AG04450 (cell line): ENCODE measurements at places on chromosomes 11 and 22.

- no peak for DNase-seq
Measured at GRCh38 chr11:45154276-45154675, 7.8 kb downstream of the PRDM11 start.

GRCh38 chr11:109798521-109798920 lies 294.7 kb upstream of the ZC3H12C start:
- DNase-seq, result no peak

- DNase-seq, result no peak
Measured at GRCh38 chr11:23644443-23644842, 784.2 kb upstream of the CCDC179 start.

- DNase-seq, result peak; percentile 43
Measured at GRCh38 chr11:47269829-47270305, at the start of gene MADD. MADD (plus strand) TSS chr11:47270133.

DNA sequence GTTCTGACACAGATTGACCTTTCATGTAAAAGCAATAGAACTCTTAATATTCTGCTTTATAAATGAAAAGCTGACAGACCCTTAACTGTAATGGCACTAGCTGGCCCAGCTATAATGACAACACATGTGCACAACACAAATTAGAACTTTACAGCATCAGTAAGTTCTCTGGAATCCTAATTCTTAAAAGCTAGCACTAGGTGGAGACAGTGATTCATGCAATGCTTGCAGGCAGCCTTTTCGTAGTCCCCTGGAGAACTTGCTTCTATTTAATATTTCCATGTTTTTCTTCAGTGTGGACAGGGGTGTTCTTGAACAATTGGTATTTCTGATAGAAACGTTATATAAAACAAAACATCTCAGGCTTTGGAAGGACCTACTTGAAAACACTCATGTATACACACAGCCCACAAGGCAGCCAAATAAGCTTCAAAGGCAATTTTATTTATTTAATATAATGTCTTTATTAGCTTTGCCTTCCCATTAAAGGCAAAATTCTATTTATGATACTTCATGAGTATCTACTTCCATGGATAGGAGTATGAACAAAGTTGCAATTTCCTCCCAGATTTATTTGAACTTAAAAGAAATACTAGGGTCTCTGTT lies 374.3 kb upstream of the MPPED2 start:
- no peak for DNase-seq

GRCh38 chr22:37218771-37219411 lies 6.6 kb upstream of the SSTR3 start:
- DNase-seq, result no peak

GRCh38 chr22:50432131-50432876 lies 42.5 kb downstream of the SBF1 start:
- DNase-seq, result no peak

DNA sequence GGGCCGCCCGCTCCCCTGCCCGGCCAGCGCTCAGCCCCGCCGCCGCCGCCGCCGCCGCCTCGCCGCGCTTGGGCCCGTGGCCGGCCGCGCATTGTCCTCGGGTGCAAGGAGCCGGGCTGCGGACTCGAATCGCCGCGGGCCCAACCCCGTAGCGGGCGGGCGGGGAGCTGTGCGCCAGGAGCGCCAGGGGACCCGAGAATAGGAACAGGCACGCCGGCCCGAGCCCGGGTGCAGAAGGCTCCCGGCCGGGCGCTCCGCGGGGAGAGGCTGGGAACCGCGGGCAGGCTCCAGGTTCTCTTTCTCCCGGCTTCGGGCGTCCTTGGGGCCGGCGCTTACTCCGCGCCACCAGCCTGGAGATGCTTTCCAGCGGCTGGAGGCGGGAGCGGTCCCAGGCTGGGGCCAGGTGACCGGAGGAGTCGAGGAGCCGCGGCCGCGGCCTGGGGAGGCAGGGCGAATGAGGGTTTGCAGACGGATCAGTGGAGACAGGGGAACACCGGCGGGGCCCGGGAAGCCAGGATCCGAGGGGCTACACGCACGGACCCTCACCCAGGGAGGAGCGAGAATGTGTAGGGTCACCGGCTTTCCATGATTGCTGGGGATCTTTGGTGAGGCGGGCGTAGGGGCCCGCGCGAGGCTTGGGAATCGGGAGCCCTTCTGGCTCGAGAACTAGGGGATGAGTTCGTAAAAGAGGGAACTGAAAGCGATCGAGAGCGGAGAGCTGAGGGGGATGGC lies 726 bp downstream of the PKNOX2 start:
- DNase-seq, result no peak

DNA sequence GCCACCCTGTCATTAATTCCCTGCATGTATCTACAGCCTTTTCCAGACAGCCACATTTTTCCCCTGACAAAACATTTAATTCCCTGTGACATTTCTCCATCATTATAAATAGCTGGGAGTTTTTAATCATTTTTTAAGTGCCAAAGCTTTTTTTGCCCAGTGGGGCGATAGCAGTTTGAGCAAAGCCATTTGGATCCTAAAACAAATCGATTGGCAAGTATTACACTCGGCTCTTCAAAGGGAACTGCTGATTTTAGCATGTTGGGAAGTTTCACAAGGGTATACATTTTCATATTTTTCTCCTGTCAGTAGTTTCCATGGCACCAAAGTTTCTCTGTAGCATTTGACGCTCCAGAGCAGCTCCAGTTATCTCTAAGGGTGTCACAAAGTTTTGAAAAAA lies 210.8 kb downstream of the HIPK3 start:
- DNase-seq, result no peak

DNA sequence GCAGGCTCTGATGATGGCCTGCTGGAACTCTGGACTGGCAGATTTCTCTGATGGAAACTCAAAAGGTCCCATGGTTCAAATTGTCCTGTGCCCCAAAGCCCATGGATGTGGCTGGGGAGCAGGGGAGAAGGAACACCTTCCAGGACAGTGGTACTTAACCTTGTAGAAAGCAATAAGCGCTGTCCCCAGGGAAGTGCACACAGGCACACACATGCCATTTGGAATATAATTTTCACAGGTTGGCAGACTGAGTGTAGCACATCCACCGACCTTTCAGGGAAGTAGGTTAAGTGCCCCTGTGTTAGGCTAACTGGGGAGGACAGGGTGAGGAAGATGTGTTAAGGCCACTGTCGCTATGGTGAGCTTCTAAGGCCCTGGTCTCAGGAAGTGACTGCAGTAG lies 17.8 kb downstream of the DDX25 start:
- DNase-seq, result no peak

DNA sequence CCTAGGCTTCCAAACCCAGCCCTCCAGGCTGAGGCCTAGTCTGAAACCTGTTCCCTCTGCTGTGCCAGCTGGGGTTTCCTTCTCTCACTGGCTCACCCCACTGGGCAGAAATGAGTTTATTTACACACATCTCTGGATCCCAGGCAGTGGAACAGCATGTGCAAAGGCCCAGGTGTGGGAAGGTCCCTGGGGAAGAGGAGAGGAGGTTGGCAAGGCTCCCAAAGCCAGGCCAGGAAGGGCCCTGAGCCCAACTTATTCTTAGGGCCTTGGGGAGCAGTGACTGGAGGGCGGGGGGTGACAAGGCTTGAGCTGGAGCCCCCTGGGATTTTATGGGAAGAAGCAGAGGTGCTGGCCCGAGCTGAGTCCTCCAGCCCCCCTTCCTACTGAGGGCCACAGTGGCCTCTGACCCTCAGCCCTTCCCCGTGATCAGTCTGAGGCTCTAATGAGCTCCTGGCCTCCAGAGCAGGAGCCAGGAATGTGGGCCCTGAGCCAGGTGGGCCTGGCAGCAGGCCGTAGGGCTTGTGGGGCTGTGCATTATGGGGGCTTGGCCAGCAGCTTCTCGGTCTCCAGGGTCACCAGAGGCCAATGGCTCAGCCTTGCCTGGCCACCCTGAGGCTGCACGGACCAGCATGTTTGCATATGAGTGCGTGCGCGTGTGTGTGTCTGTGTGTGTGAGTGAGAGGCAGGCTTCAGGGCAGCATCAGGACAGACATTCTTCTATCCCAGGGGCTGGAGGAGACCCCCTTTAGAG lies 2.9 kb downstream of the MYO7A start:
- DNase-seq, result no peak

- peak; percentile 89 for DNase-seq
Measured at GRCh38 chr11:28836285-28837081, 728.3 kb downstream of the METTL15 start.

DNA sequence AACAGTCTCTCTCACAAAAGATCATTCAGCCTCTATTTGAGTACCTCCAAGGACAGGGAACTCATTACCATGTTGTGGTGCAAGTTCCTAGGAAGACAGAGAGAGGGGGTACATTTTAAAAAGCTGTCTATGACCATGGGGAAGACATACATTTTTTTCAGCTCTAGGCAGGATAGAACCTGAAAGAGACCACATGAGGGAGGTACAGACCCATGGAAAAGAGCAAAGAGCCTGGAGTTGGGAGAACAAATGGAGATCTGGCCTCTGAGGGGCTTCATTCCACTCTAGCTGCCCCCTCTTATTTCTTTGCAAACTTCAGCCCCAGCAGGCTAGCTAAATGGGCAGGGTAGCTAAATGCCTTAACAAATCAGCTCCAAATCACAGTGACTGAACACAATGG lies 36.3 kb downstream of the KCNC1 start:
- DNase-seq, result no peak

GRCh38 chr11:2131371-2132236 lies 7.6 kb downstream of the IGF2 start:
- DNase-seq, result no peak

DNA sequence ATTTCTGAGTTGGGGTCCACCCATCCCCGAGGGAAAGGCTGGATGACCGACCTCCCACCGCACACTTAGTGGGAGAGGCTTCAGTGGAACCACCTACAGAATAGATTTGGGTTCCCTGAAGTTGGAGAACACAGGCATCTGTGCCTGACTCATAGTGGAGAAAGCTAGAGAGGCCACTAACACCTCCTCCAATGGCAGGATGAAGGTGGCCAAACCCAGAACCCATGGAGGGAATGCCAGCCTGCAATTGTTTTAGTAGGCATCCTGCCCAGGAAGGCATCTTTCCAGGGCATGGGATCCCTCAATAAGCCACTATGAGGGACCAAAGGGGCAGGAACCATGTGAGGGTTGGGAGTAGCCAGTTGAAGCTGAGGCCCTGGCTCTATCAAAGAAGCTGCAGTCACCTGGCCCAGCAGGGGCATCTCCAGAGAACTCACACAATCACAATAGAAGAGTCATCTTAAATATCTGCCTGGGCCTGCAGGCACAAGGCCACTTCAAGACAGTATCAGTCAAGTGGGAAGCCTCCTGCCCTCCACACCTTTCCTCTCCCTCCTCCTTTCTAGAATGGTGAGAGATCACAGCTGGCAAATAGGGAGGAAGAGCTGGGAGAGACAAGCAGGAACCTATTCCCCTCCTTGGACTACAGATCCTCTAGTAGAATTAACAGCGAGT lies 124.1 kb upstream of the CSNK2A3 start:
- no peak for DNase-seq

- no peak for DNase-seq
Measured at GRCh38 chr22:50207383-50208140, 6.8 kb downstream of the SELENOO start.

DNA sequence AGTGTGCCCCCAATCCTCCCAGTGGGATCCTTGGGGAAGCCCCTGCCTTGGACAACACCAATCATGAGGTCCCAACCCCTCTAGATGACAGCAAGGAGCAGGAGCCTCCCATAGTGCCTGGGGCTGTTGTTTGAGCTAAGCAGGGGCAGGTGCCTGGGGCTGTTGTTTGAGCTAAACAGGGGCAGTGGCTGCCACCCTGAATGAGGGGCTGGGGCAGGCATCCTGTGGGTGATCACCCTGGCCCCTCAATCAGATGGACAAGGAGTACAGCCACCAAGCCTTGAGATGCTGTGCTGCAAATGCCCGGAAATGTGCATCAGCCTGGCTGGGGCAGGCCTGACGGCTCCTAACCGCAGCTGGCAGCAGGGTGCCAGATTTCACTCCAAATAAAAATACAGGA lies 66.7 kb downstream of the MYEOV start:
- no peak for DNase-seq
